ENCODE measurements at places on chromosomes 5 and 9.

- peak; percentile 86 for DNase-seq
These were observed 3.0 kb upstream of the FUT7 start for GRCh38 chr9:137034709-137035506.

- DNase-seq: no peak
These were observed 93.1 kb upstream of the S1PR3 start for GRCh38 chr9:88898039-88898720.

- DNase-seq: no peak
These were observed 44.4 kb downstream of the PCA3 start for GRCh38 chr9:76808636-76809035.

- no peak for DNase-seq
These were observed 44.8 kb upstream of the SLC1A3 start for GRCh38 chr5:36561601-36562000.

- DNase-seq: no peak
These were observed 348.7 kb upstream of the PCSK5 start for GRCh38 chr9:75541734-75542133.

DNA sequence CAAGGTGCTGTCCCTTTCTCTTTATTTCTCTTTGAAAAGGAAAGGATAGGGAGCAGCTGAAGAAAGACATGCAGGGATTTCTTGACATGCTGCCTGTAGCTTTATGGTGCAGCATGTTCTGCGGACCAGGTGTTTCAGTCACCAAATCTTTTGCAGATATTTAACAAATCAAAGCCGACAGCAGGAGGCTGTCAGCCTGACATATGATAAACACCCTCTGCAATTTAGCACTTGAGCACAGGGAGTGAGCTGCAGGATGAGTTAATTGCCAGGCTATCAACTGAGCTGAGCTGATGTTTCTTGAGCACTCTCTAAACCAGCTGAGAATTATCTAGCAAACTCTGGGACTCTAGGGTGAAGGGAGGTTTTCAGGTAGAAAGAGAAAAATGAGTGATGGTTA lies 212.8 kb upstream of the ATP10B start:
- DNase-seq: no peak

DNA sequence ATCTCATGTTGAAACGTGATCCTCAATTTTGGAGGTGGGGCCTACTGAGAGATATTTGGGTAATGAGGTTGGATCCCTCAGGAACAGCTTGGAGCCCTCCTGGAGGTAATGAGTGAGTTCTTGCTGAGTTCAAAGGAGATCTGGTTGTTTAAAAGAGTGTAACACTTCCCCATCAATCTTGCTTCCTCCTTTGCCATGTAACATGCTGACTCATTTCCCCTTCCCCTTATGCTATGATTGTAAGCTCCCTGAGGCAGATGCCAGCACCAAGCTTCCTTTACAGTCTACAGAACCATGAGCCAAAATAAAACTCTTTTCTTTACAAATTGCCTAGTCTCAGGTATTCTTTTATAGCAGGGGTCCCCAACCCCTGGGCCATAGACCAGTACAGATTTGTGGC lies 352.3 kb downstream of the SLCO4C1 start:
- no peak for DNase-seq

DNA sequence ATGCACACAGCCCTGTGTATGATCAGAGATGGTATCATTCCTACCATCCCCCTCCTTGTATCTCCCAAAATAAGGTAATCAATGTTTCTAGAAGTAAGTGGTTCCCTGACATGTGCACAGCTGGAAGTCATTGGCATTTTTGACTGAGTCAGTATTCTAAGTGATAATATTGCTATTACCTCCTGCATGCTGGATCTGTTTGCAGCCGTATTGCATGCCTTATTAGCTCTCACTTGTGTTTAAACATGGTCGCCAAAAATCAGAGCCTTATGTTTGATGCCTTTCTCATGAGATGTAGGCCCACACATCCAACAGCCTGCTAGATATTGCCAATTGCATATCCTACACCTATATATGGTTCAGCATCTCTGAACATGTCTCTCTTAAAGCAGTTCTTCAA lies 254.3 kb downstream of the CDH12 start:
- DNase-seq: no peak

GRCh38 chr5:1088031-1088430 lies 23.8 kb downstream of the SLC12A7 start:
- no peak for DNase-seq

GRCh38 chr5:38341641-38342040 lies 83.3 kb downstream of the EGFLAM start:
- DNase-seq: no peak

DNA sequence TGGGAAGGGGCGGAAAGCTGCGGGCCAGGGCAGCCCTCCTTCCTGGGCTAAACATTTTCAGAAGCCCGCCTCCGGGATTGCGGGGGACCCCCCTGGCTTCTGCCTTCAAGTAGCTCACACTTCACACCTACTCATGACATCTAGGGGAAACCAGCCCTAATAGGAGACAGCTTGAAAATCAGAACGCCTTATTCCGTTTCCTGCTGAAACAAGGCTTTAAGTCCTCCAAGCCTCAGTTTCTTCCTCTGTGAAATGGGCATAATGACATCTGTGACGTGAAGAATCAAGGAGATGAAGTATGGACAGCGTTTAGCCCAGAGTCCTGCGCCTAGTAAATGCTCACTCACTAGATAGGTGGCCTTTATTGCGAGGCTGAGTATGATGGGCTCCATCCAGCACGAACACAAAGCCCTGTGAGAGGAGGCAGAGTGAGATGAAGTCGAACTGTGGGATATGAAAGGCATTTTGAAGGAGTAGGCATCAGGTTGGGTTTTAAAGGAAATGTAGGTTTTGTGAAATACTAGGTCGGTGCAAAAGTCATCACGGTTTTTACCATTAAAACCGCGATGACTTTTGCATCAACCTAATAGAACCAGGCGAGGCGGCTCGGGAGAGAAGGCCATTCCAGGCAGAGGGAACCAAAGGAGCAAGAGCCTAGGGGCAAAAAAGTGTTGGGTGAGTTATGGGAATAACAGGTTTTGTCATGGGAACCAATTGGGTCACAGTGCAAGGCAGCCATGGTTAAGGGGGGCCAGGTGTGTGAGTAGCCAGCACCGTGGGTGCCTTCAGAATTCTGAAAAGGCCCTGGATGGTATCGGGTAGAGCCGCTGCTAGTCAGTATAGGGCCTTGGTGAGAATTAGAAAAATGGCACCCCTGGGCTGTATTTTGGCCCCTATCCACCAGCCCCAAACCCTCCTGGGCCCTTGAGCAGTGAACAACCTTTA lies 1.0 kb upstream of the TSC1 start:
- no peak for DNase-seq

DNA sequence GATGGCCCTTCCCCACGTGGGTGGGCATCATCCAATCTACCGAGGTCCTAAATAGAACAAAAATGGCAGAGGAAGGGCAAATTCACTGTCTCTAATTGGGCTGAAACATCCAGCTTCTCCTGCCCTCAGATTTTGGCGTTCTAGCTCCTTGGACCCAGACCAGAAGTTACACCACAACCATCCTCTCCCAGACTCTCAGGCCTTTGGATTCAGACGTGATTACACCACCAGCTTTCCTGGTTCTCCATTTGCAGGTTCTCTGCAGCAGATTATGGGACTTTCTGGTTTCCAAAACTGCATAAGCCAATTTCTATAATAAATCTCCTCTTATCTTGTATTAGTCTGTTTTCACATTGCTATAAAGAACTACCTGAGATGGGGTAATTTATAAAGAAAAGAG lies 73.6 kb upstream of the STARD4 start:
- DNase-seq: no peak

DNA sequence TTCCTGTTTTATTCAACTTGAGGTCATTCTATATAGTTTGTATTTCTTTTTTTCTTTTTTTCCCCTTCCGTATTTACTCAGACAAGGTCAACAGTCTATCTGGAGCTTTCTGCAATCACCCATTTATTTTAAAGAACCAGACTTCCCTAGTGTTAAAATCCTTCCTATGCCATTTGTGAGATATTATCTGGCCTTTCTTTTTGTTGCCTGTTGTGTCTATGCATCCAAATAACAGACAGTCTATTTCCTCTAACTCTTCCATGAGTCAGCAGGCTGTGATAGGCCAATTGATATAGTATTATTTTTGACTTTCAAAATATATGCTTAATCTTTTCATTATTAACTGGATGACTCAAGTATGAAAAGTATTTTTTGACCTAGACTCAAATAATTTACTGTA lies 291.2 kb upstream of the PTPRD start:
- no peak for DNase-seq

- no peak for DNase-seq
These were observed 103.7 kb upstream of the MVB12B start for GRCh38 chr9:126222835-126223431.

GRCh38 chr9:126377536-126377935 lies 50.9 kb downstream of the MVB12B start:
- no peak for DNase-seq

GRCh38 chr9:123329329-123329955 lies 26.6 kb upstream of the CRB2 start:
- peak; percentile 84 for DNase-seq

- DNase-seq: no peak
These were observed 38.3 kb downstream of the LRSAM1 start for GRCh38 chr9:127489471-127490115.

- DNase-seq: no peak
These were observed 461.8 kb downstream of the KIF4B start for GRCh38 chr5:155475318-155475717.

GRCh38 chr5:64766941-64767340 lies 1.6 kb downstream of the SREK1IP1 start:
- no peak for DNase-seq

DNA sequence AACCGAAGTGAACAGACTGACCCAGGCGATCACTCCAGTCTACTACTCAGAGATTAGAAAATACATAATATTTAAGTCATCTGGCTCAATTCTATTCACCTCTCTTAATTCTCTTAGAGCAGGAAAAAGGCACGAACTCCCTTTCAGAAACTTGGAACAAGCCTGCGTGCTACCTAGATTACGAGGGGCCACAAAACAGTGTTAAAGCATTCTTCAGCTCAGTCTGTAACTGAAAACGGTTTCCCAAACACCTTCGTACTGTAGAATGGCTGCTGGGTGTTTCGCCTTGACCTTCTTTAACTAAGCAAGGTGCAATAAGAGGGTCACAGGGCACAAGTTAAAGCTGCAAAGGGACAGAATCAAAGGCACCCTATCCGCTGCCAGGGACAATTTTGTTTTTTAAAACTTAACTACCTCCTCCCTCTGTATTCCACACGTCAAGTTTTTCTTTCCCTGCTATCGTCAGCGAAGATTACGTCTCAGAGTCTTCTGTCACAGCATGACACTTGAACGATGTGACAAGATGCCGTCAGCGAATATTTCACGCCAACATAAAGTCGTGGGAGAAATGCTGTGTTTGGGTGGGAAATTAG lies 687 bp downstream of the LYSMD3 start:
- DNase-seq: no peak

DNA sequence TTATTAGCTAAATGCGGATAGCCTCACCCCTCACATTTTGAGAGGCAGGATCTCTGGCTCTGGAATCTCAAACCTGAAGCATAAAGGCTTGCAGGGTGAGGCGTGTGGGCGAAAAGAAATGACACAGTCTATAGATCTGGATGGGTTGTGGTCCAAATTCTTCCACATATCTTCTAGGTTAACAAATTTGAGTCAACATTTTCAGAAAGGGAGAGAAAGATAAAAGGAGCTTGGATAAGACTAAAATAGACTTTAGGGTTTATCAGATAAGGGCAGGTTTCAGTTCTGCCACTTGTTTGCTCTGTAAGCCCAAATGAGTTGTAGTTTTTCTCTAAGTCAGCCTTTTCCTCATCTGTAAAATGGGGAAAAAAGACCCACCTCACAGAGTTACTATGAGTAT lies 220.9 kb downstream of the TRIM32 start:
- no peak for DNase-seq

- no peak for DNase-seq
These were observed 481.1 kb upstream of the ZNF608 start for GRCh38 chr5:125227333-125228095.

DNA sequence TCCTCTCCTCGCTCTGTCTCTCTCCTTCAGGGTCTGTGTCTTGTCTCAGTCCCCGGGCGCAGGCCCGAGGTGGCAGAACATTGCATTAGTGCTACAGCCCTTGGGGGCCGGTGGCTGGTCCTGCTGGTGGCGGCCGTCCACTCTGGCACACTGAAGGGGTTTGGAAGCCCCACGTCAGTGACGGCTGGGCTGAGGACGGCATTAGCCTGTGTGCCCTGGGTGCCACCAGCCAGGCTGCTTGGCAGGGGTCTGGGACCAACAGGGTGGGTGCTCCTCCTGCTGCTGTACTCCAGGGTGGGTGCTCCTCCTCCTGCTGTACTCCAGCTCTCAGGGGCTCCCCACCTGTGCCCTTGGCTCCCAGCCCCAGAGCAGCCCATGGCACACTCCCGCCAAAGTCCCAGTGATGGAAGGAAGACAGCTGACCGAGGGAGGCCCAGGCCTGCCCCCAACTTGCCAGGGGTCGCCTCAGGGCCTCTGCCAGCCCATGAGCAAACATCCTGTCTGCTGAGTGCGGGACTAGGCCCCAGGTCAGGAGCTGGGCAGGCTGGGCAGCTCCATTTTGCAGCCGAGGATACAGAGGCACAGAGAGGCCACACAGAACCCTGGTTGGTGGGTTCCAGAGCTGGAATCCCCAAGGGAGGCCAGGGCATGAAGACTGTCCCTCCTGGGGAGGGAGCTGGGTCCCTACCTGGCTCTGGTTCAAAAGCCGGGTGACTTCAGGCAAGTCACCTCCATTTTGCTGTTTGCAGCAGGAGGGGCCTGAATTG lies 27.3 kb downstream of the SARDH start:
- no peak for DNase-seq

DNA sequence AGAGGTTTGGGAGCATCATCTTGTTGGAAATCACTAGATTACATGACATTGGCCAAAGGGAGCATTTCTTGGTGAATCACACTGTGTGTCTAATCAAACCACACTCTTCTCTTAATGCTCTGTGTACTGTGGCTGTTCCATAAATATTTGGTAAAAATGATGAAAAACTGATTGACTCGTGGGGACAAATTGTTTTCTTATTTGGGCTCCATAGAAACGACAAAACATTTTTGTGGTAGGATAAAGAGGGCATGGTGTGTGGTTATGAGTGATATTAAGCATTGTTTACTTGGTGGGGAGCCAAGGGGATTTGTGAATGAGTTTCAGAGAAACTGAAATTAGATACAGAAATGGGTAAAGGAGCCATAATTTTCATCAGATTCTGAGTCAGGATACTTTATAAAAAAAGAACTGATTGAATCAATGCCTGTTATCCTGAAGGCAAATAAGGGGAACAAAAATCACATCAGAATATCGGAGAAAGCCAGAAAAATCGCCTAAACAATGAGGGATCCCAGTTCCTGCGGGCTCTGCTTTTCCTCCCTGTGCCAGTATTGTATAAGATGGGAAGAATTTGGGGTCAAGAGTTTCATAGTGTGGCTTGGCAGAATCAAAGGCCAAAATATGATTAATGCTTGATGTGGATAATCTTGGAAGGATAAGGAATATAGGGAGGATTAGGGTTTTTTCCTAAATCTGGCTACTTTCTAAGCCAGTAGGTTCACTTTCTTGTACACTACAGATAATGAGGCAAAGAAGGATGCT lies 33.3 kb downstream of the FBXL7 start:
- no peak for DNase-seq
